ENCODE measurements at places on chromosomes 1 and 21.

DNA sequence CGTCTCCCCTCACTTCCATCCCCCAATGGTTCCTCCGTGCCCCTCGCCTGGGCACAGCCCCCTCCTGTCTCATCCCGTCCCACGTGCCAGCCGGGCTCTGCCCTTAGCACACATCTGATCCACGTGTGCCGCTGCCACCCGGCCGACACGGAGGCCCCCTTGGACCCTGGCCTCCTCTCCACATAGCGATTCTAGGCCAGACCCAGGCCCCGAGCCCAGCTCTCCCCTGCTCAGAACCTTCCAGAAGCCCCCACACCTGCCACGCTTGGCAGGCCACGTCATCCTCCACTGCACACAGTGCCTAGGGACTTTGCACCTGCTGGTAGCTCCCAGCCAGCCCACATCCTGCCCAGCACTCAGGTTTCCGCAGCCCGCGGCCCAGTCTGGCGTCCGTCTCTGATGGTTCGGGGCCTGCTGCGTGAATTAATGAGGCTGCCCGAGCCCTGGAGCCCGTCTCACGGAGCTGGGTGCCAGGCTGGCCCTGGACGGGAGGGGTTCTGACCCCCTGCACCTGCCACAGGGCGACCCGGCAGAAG, 20.1 kb downstream of the PLCH2 start:
- no peaks in the 10 kb centered on the region for H3K36me3 ChIP-seq
- H3K27ac ChIP-seq: no peak overlapping the region
- no peak for DNase-seq
- H3K27me3 ChIP-seq: no peaks in the 10 kb centered on the region

GRCh38 chr1:198105185-198105584, 51.6 kb upstream of the NEK7 start:
- H3K4me1 ChIP-seq: no peaks in the 10 kb centered on the region
- no peaks in the 10 kb centered on the region for H3K27me3 ChIP-seq
- no peak overlapping the region for H3K27ac ChIP-seq

- peak overlapping the region; percentile 95 for H3K4me3 ChIP-seq
- DNase-seq: peak; percentile 67
- peaks cover 3% of the 10 kb centered on the region for H3K27me3 ChIP-seq
- peak overlapping the region; percentile 53 for H3K27ac ChIP-seq
Measured at GRCh38 chr21:45405271-45405818, 380 bp downstream of the COL18A1 start.

DNA sequence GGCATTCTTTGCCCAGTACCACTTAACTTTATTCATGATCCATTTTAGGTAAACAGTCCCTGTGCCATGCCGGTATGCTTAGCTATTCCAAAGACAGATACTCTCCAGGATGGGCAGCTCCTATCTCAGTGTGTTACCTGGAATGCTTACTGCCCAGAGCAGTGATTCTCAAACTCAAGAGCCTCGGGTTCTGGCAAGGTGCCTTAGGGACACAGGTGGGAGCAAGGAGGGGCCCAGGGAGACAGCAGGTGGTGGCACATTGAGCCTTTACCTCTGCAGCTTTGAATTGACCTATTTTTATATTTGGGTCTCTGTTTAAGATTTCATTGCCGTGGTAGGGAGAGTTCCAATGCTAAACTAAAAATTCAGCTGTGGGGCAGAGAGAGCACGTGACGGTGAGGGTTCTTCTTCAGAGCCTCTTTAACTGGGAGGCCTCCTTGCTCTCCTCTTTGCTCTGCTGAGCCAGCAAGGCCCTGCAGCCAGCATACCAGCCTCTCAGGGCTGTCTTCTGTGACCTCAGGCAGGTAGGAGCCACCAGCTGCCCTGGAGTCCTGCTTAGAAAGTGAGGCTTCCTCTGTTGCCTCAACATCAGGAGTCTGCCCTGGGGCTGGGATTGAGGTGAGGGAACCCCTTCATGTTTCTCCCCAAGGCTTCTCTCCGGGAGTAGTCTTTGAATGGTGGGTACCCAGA, 20.2 kb downstream of the PHGDH start:
- H3K27ac ChIP-seq: no peak overlapping the region
- H3K4me3 ChIP-seq: no peak overlapping the region
- peaks cover 82% of the 10 kb centered on the region for H3K36me3 ChIP-seq
- DNase-seq: no peak
- no peaks in the 10 kb centered on the region for H3K27me3 ChIP-seq

GRCh38 chr1:110880708-110881374, 7.9 kb downstream of the CD53 start:
- H3K27ac ChIP-seq: no peak overlapping the region
- peaks cover 7% of the 10 kb centered on the region for H3K4me1 ChIP-seq
- no peak overlapping the region for H3K4me3 ChIP-seq
- no peaks in the 10 kb centered on the region for H3K36me3 ChIP-seq
- no peaks in the 10 kb centered on the region for H3K27me3 ChIP-seq

DNA sequence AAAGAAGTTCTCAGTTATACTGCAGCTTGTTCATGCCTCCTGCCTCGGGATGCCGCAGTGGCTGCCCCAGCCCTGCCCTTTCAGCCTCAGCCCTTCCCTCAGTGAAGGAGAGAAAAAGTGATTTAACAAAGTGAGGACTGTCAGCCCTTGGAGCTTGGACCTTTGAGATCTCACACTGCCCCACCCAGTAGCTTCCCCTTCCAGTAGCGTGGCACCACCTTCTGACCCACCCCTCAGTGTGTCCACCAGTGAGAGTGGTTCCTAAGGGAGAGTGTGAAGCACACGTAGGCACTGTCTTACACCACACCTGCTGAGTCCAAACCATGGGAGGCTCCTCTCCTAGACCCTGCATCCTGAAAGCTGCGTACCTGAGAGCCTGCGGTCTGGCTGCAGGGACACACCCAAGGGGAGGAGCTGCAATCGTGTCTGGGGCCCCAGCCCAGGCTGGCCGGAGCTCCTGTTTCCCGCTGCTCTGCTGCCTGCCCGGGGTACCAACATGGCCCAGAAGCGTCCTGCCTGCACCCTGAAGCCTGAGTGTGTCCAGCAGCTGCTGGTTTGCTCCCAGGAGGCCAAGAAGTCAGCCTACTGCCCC, at the start of gene CDA:
TSS of gene CDA (plus strand) at position 464 of the 592 bp plus-strand sequence. CDS start at position 497, 33 bp downstream.
- peaks cover 11% of the 10 kb centered on the region for H3K4me1 ChIP-seq
- peak within 1 kb of the TSS; percentile 66 for H3K4me3 ChIP-seq
- no peaks in the 10 kb centered on the region for H3K36me3 ChIP-seq
- peak; percentile 92 for DNase-seq

DNA sequence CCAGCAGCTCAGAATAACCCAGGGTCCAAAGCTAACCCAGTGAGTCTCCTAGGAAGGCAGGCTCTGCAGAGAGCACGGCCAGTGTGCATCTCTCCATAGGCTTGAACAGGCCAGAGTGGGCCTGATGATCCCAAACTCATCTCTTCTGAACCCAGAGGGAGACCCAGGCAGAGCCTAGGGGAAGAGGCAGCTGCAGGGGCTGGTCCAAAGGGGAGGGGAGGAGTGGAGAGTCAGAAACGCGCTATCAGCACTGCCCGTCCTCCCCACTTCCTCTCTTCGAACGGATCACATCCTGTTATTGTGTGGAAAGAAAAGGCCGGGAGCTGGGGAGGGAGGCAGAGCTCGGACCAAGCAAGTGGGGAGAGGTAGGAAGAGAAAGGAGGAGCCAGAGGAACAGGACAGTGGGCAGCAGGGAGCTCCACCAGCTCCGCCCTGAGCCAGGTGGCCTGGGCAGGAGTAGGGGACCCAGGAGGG, 20.2 kb downstream of the TAL1 start:
- no peak overlapping the region for H3K27ac ChIP-seq
- H3K4me1 ChIP-seq: no peaks in the 10 kb centered on the region
- H3K36me3 ChIP-seq: no peaks in the 10 kb centered on the region
- peak; percentile 61 for DNase-seq
- H3K4me3 ChIP-seq: no peak overlapping the region

DNA sequence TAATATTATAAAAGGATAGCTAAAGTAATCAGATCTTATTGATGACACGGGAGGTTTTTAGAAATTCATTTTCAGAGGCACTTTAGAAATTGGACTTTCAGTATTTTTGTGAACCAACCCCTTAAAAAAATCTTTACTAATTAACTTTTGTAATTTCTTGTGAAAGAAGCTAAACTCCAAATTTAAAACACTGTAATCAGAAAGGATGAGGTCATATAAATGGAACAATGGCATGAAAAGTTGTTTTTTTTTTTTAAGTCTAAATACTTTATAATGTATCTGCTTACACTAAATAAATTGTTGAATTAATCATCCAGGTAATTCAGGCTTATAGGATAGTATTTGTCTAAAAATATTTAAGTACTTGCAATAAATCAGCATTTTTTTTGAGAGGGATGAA, 9.0 kb downstream of the ZBTB18 start:
- H3K4me3 ChIP-seq: no peak overlapping the region
- no peak overlapping the region for H3K27ac ChIP-seq
- no peak for DNase-seq
- no peaks in the 10 kb centered on the region for H3K4me1 ChIP-seq
- H3K36me3 ChIP-seq: peaks cover 8% of the 10 kb centered on the region

DNA sequence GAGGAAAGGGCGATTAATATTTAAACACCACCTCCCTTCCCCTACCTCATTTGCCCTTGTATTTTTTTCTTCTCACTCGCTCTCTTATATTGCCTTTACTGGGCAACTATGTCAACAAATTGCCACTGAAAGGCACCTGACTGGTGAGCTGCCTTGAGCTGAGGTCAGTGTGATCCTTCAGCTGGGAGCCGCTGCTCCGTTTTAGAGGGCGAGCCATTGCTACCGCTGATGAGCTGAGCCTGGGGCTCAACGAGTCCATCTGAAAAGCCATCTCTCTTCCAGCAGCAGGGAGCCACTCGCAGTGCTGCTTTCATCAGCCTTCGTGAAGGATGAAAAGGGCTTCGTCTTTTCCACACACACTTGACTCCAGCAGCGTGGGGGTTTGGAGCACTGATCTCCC, 108.0 kb upstream of the KIF26B start:
- H3K27me3 ChIP-seq: no peaks in the 10 kb centered on the region
- H3K27ac ChIP-seq: no peak overlapping the region
- peak; percentile 67 for DNase-seq

GRCh38 chr1:97143236-97143882, 421.8 kb downstream of the PTBP2 start:
- H3K4me3 ChIP-seq: no peak overlapping the region
- peaks cover 4% of the 10 kb centered on the region for H3K4me1 ChIP-seq
- no peak for DNase-seq
- no peaks in the 10 kb centered on the region for H3K27me3 ChIP-seq
- no peaks in the 10 kb centered on the region for H3K36me3 ChIP-seq

DNA sequence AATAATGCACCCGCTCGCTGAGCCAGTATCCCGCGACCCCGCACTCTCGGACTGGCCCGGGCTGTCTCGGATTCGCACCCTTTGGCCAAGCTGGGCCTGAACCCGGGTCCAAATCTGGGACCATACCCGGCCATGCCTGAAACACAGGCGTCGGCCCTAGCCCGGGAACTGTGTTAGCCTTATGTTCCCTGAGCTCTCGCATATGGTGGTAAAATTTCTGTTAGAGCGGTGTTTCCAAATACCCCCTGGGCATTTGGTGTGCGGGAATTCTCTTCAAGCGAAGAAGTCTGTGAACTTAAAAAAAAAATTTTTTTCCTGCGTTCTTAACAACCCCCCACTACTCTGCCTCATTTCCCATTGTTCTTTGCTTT, 3.1 kb downstream of the RNF220 start:
- H3K4me1 ChIP-seq: peaks cover 10% of the 10 kb centered on the region
- H3K27me3 ChIP-seq: peaks cover 80% of the 10 kb centered on the region
- no peaks in the 10 kb centered on the region for H3K36me3 ChIP-seq
- DNase-seq: no peak
- H3K27ac ChIP-seq: no peak overlapping the region

DNA sequence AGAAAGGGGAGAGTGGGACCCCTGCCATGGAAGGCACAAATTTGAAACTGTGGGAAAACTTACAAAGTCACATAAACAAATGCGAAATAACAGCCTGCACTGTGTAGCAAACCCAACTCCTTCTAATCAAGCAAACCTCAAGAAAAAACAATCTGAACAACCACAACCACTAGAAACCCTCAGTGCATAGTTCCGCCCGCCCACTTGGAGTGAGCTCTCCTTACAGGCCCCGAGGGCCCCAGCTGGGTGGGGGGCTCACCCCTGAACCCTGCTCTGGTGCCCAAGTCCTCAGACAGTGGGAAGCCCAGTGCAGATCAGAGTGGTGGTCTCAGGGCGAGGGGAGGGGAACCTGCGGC, 931 bp upstream of the MXRA8 start:
- H3K27me3 ChIP-seq: no peaks in the 10 kb centered on the region
- peaks cover 3% of the 10 kb centered on the region for H3K4me1 ChIP-seq
- H3K27ac ChIP-seq: peak overlapping the region; percentile 94
- H3K36me3 ChIP-seq: no peaks in the 10 kb centered on the region
- H3K4me3 ChIP-seq: peak overlapping the region; percentile 81

DNA sequence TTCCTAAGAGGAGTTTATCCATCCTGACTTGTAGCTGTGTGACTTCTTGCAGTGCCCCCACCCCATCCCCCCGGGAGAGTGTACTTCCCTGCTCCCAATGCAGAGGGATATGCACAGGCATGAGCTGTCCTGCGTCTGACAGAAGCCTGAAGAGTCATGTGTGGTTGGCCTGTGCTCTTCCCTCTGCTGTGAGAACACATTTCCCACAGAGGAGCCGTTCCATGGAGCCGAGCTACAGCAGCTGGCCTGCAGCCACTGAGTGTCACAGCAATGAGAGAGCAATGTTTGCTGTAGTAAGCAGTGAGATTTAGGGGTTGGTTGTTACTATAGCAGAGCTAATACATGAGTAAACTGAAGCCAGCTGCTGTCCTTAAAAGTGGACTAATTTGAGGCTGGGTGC, 22.0 kb downstream of the PARS2 start:
- H3K4me1 ChIP-seq: no peaks in the 10 kb centered on the region
- DNase-seq: no peak
- H3K27ac ChIP-seq: no peak overlapping the region
- peaks cover 40% of the 10 kb centered on the region for H3K36me3 ChIP-seq

GRCh38 chr1:112514901-112515300, 6.1 kb downstream of the WNT2B start:
- H3K27ac ChIP-seq: no peak overlapping the region
- no peaks in the 10 kb centered on the region for H3K36me3 ChIP-seq
- H3K27me3 ChIP-seq: peaks cover 21% of the 10 kb centered on the region
- H3K4me3 ChIP-seq: no peak overlapping the region

- H3K4me3 ChIP-seq: no peak overlapping the region
- no peaks in the 10 kb centered on the region for H3K27me3 ChIP-seq
- no peaks in the 10 kb centered on the region for H3K4me1 ChIP-seq
- no peak overlapping the region for H3K27ac ChIP-seq
- no peaks in the 10 kb centered on the region for H3K36me3 ChIP-seq
Measured at GRCh38 chr1:74790453-74790852, 57.5 kb downstream of the TYW3 start.

- no peak overlapping the region for H3K27ac ChIP-seq
- no peak overlapping the region for H3K4me3 ChIP-seq
- H3K27me3 ChIP-seq: no peaks in the 10 kb centered on the region
- H3K4me1 ChIP-seq: peaks cover 22% of the 10 kb centered on the region
- no peaks in the 10 kb centered on the region for H3K36me3 ChIP-seq
- no peak for DNase-seq
Measured at GRCh38 chr1:171254859-171255258, 6.6 kb downstream of the FMO1 start.

DNA sequence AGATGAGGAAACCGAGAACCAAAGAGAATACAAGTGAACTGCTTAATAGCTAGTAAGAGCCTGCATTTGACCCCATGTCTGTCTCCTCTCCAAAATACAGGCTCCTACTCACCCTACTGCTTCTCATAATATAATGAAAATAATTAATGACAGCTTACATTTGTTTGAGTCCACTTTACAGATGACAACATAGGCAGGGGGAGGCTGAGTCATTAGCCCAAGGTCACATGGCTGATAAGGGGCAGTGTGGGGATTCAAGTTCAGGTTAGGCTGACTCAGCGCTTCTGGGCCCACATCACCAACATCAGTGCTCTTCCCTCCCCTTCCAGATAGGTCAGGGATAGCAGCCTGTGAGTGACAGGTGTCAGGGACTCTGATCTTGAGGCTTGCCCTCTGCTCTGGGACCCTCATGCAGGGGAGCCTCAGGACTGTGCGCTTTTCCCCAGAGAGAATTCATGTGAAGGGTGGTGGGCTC, 16.2 kb downstream of the AZIN2 start:
- no peak overlapping the region for H3K27ac ChIP-seq
- H3K27me3 ChIP-seq: no peaks in the 10 kb centered on the region
- no peaks in the 10 kb centered on the region for H3K4me1 ChIP-seq
- no peak overlapping the region for H3K4me3 ChIP-seq
